Tibial artery (tissue), 4 donors: ENCODE measurements at places on chromosomes 6 and 20.

DNA sequence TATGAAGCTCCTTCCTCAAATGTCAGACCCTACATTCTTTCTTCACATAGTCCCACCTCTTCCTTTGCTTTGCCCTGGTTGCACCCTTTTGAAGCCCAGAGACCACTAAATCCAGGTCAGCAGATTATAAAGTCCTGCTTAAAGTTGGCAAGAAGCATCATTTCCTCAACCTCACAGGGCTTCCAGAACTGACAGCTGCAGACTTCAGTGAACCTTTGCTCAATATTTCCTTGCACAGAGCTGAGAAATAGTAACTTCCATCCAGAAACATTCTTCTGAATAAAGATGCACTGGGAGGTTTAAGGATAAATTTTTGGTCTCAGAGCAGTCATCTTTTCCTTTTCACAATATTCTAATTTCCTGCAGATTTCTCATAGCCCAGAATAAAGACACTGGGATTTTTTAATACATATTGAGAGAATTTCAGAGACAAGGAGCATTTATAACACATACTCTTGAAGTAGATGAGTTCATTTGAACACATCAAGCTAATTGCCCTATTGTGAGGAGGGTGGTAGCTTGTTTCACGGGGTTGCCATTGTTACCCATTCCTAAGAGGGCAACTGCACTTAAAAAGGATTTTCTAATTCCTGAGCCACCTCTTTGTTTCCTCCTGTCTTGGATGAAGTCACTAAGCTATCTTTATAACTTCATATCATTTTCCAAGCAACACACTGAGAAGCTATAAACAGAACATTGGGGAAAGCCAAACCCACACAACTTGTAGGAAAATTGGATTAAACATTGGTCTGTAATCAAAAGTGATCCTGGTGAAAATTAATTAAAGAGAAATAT is 150.2 kb upstream of the PLN start:
- no peak for DNase-seq

GRCh38 chr20:32635764-32636163 is 38.0 kb downstream of the C20orf203 start:
- no peak for DNase-seq

DNA sequence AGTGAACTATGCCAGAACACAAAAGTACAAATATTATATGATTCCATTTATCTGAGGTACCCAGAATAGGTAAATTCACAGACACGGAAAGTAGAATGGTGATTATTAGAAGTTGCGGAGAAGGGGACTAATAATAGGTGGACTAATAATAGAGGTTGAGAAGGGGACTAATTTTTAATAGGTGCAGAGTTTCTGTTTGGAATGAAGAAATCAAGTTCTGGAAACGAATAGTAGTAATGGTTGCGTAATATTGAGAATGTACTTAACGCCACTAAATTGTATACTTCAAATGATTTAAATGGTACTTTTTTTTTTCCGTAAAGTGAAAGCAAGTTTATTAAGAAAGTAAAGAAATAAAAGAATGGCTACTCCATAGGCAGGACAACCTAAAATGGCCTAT is 33.2 kb downstream of the B4GALT5 start:
- no peak for DNase-seq

GRCh38 chr20:32823078-32823477 is 3.3 kb downstream of the MAPRE1 start:
- no peak for DNase-seq
